CD4-positive, CD25-positive, alpha-beta regulatory T cell (primary cell): ENCODE measurements at places on chromosomes 3 and 15. TPM values are rescaled to one million over a fixed set of nuclear protein-coding genes. Genes with fewer than 3 reads are reported as not detected.

DNA sequence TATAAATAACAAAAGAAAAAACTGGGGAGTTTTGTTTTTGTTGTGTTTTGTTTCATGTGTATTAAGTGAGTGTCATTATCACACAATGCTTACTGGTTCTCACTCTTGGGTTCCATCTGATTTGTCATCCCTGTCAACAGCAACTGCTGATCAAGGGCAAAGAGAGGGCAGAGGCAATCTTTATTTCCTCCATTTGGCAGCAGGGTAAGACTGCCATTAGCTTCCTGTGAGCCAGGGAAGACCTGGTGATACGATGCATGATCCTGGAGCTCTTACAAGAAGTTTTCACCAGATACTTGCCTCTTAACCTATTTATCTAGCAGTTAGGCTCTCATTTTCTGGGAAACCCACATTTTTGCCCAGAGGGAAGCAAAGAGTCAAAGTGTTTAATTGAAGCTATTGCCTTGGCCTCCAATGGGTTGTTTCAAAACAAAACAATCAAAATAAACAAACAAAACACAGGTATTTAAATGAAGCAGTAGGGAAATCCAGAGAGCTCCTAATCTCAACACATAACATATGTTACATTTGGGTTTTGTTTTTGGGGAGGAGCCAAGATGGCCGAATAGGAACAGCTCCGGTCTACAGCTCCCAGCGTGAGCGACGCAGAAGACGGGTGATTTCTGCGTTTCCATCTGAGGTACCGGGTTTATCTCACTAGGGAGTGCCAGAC, 529.8 kb downstream of the MAGI1 start:
- no peak for DNase-seq
- no peak overlapping the region for H3K27ac ChIP-seq

GRCh38 chr15:45801543-45801942, 166.7 kb downstream of the SQOR start:
- H3K36me3 ChIP-seq: no peaks in the 10 kb centered on the region
- no peak for DNase-seq
- H3K27me3 ChIP-seq: no peaks in the 10 kb centered on the region
- H3K27ac ChIP-seq: no peak overlapping the region
- H3K4me1 ChIP-seq: no peaks in the 10 kb centered on the region

- no peaks in the 10 kb centered on the region for H3K36me3 ChIP-seq
- H3K4me3 ChIP-seq: peak overlapping the region; percentile 74
- H3K4me1 ChIP-seq: peaks cover 80% of the 10 kb centered on the region
- peak overlapping the region; percentile 75 for H3K27ac ChIP-seq
Measured at GRCh38 chr3:195546130-195546560, 3.0 kb upstream of the PPP1R2 start.

DNA sequence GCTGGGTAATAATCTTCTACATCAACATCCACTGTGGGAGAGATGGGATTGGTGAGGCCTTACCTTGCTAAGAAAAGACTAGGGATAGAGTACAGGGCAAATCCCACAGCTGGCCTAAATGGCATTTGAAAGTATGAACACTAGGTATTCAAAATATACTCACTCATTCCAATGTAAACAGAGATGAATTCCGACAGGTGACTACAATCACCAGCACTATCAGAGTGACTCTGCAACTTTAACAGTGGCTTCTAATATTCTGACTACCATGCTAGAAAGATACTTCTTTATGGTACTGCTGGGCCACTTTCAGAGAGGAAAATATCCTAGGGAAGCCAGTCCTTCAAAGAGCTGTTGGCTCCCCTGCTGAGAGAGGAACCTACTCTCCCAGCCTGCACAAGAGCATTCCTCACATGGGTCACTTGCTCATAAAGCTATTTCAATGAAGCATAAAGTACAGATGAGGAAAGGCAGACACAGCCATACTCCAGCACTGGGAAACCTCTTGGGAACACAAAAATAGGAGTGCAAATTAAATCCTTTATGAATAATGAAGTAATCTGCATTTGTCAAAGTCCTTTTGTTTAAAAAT, 21.5 kb upstream of the MAN2C1 start:
- no peaks in the 10 kb centered on the region for H3K4me1 ChIP-seq
- H3K27ac ChIP-seq: no peak overlapping the region
- H3K36me3 ChIP-seq: peaks cover 97% of the 10 kb centered on the region
- H3K27me3 ChIP-seq: no peaks in the 10 kb centered on the region

- H3K36me3 ChIP-seq: no peaks in the 10 kb centered on the region
- no peak overlapping the region for H3K27ac ChIP-seq
- H3K27me3 ChIP-seq: no peaks in the 10 kb centered on the region
- no peak overlapping the region for H3K4me3 ChIP-seq
- peaks cover 38% of the 10 kb centered on the region for H3K4me1 ChIP-seq
- no peak for DNase-seq
Measured at GRCh38 chr3:128783774-128784173, 57.8 kb downstream of the RAB7A start.

- no peak for DNase-seq
- no peaks in the 10 kb centered on the region for H3K27me3 ChIP-seq
- H3K27ac ChIP-seq: no peak overlapping the region
- no peaks in the 10 kb centered on the region for H3K36me3 ChIP-seq
Measured at GRCh38 chr3:53132347-53132746, 2.1 kb upstream of the RFT1 start.

DNA sequence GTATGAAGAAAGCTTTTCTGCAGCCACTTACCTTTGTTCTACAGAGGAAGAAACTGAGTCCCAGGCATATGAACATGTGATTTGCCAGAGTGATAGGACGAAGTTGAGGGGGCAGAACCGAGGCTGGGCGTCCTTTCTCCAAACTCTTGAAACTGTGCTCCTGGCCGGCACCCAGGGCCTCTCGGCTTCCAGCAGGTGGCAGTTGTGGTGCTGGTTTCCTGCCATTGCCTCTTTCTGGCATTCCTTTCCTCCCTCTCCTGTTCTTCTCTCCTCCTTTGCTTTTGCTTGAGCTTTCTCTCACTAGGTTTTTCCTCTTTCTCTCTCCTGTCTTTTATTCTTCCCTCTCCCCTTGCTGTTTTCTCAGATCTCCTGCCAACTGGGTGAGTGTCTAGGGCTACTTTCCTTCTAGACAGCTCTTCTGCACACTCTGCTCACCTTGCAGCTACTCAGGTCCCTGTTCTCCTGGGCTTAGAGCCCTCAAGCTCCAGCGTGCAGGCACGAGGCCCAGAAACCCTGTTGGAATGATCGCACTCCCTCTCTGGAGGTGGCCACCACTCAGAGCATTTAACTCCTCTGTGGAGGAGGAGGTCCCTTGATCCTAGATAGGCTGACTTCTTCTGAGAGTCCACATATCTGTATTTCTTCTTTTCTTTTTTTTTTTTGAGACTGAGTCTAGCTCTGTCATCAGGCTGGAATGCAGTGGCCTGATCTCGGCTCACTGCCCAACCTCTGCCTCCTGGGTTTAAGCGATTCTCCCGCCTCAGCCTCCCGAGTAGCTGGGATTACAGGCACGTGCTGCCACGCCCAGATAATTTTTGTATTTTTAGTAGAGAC, 26.2 kb downstream of the TRAK1 start:
- H3K4me3 ChIP-seq: no peak overlapping the region
- H3K27me3 ChIP-seq: no peaks in the 10 kb centered on the region
- no peaks in the 10 kb centered on the region for H3K4me1 ChIP-seq
- no peaks in the 10 kb centered on the region for H3K36me3 ChIP-seq

DNA sequence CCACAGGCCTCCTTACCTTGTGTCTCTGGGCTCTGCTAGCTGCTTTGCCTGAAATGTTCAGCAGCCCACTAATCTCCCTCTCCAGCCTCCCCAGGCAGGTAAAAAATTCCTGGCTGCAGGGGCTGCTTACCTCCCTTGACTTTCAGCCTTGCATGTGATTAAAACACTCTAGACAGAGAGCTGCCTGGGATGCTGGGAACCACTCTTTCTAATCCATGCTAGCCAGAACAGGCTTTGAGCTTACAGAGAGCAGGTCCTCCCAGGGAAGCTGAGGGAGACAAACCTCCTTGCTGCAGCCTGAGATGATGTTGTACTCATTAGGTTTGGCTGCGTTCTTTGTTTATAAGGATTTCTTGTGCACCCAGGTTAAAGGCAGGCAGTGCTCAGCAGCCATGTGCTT, 33.7 kb upstream of the LIPC start:
- no peaks in the 10 kb centered on the region for H3K4me1 ChIP-seq
- no peak for DNase-seq
- no peaks in the 10 kb centered on the region for H3K36me3 ChIP-seq
- no peak overlapping the region for H3K27ac ChIP-seq
- no peak overlapping the region for H3K4me3 ChIP-seq
- H3K27me3 ChIP-seq: peaks cover 4% of the 10 kb centered on the region

GRCh38 chr3:191959876-191960413, 499.0 kb downstream of the PYDC2 start:
- H3K4me1 ChIP-seq: no peaks in the 10 kb centered on the region
- no peak overlapping the region for H3K27ac ChIP-seq
- DNase-seq: no peak
- no peaks in the 10 kb centered on the region for H3K36me3 ChIP-seq
- no peak overlapping the region for H3K4me3 ChIP-seq

HTR3E gene
- not detected for total RNA-seq

SCN5A gene
- total RNA-seq: not detected

SNX22 gene
- total RNA-seq: 0.20 TPM
